ENCODE measurements at places on chromosomes 7 and 10.

DNA sequence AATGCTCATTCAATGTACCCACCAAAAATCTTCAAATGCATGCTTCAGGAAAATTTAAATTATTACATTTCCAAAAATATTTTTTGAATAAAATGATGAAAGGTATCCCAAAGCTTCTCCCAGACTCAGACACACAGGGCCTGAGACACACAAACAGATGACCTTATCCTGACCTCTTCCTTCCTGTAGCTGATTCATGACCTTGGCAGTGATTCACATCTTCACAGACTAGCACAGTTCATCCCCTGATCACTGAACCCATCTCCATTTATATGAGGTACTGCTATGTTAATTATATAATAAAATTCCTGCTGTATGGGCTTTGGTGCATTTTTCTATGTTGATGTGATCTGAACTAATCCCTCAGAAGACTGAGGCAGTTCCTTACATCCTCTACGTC, 265.0 kb upstream of the GLI3 start:
- DNase-seq = no peak

- no peak for DNase-seq
Observed at GRCh38 chr10:117476281-117476680, 66.3 kb upstream of the EMX2 start.

GRCh38 chr7:157097056-157097329, 41.7 kb upstream of the UBE3C start:
- DNase-seq = no peak

GRCh38 chr10:121610798-121611323, 12.6 kb upstream of the FGFR2 start:
- DNase-seq = no peak

DNA sequence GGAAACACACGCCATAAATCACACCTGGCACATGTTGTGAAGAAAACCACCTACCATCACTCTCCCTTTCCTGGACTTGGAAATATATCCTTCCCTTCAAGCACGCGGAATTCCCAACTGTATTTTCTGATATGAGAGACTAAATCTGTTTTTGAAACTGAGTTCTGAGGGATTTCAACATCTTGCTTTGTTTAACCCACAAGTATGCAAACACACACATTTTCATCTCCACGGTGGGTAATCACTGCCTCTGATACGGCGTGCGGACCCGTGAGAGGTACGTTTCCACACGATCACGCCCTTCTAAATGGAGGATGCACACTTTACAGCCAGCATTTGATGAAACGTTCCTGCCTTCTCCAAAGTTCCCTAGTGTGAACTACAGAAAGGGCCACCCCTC, 83.4 kb downstream of the ZRANB1 start:
- no peak for DNase-seq

- no peak for DNase-seq
Observed at GRCh38 chr10:71799112-71799511, 25.8 kb upstream of the VSIR start.

DNA sequence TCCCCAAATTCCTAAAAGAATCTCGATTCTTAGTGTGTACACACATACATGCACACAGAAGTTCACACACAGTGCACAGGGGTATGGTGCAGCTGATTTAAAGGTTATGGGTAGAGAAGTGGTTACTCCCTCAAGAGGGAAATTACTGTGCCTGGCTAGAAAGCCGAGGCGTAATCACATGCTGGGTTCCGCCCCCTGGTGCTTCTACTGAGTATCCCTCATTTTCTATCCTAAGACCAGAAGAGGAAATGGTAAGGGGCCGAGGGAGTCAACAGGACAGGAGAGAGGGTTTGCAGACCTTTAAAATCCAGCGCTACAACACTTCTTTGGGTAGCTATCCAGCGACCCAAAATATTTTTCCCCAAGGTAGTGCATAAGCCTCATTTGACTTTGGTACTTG, 147.3 kb upstream of the TMEM196 start:
- no peak for DNase-seq

GRCh38 chr7:113891828-113892227, 27.0 kb downstream of the PPP1R3A start:
- DNase-seq = no peak

GRCh38 chr7:19113855-19114550, 3.4 kb downstream of the TWIST1 start:
- DNase-seq = no peak

- no peak for DNase-seq
Observed at GRCh38 chr10:78863140-78863905, 205.4 kb upstream of the ZMIZ1 start.

DNA sequence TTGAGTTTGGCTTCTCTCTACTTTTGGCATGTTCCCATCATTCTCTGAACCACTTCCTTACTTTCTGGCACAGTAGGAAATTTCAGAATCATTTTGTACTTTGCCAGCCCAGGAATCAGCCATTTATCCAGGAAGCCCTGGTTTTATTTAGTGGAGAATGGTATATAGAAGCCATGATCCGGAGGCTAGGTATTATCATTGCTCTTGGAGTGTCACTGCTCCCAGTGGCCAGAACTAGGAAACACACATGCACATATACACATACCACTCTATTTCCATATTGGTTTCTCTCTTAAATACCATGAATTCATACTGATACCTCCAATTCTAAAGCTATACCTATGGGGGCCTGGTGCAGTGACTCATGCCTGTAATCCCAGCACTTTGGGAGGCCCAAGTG, 36.3 kb downstream of the SUFU start:
- no peak for DNase-seq

DNA sequence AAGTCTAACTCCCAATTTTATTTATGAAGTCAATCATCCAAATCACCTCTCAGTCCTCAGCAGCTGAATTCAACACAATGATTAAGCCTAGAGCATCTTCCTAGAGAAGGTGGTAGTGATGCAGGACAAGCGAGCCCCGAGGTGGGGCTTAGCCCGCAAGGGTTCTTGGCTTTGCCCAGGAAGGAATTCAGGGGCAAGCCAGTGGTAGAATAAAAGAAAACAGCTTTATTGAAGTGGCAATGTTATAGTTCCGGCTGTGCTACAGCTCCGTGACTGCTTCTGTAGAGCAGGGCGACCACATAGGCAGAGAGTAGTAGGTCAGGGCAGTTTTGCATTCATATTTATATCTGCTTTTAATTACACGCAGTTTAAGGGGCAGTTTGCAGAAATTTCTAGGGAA, 18.1 kb downstream of the IL2RA start:
- no peak for DNase-seq

DNA sequence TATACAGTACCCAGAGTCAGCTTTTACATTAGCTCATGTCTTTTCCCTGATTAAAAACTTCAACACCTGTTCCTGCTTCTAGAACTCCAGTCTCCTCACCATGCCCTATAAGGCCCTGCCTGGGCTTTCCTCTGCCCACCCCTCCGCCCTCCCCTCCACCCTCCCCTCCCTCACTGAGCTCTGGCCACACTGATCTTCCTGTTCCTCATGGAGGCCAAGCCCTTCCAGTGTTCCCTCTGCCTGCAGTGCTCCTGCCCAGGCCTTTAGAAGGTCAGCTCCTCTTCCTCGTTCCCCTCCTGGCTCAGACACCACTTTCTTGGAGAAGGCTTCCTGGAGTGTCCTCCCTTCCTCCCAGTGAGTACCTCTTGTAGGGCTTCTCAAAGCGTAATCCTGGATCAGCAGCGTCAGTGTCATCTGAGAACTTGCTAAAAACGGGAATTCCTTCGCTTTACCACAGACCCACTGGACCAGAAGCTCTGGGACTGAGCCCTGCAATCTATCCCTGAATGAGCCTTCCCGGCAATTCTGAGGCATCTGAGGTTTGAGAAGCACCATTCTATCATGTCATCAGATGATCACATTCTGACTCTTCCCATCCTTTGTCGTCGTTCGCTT, 3.7 kb downstream of the PDZD7 start:
- no peak for DNase-seq

GRCh38 chr7:111312966-111313365, 222.0 kb downstream of the LRRN3 start:
- DNase-seq = no peak

- DNase-seq = no peak
Observed at GRCh38 chr7:28176174-28176573, 4.4 kb downstream of the JAZF1 start.

GRCh38 chr10:30527623-30528428, 93.8 kb downstream of the MAP3K8 start:
- DNase-seq = no peak

DNA sequence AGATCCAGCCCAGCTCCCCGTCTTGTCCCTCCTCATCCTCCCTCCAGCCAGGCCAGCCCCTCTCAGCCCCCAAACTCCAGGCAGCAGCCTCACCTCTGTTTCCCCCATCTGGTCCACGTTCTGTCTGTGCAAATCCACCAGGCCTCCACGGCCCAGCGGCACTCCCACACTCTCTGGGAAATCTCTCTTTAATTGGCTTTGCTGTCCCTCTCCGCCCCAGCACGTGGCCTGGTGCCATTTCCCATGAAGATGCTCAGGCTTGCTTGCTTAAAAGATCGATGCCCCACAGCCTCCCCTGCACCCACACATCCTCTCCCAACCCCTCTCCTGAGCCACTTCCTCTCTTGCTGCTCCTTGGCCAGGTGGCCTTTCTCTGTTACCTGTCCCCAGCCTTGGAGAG, 39.3 kb downstream of the PRF1 start:
- no peak for DNase-seq

DNA sequence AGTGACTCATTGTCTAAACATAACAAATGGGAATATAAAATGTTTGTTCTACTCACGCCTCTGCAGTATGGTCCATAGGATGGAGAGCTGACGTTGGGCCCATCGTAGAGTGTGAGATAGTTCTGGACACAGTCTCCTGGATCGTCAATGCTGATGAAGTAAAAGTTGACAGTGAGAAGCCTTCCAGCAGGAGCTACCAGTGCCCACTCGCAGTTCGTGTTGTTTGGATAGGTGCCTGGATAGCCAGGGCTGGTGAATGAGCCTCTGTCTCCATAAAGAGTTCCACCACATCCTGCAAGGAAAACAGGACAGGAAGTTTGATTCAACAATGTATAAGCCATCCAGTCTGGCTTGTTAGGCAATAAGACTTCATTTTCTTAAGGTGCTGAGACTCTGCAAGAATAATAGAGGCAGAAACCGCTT, 79.6 kb downstream of the OR13A1 start:
- no peak for DNase-seq

DNA sequence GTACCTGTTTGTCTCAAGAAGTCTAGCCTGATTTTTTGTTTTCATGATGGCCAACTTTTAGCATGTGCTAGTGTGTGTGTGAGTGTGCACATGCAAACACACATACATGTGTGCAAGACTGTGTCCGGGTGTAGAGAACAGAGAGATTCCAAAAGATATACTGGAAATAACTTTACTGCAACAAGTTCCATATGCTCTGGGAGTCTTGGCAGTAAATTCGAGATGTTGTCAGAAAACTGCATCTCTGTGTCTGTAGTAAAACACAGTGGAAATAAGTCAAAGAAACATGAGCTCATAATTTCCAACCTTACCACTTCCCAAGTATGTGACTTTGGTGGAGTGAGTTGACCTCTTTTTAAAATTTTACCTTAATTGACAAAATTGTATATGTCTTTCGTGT, 950.8 kb upstream of the C7orf33 start:
- DNase-seq = no peak

DNA sequence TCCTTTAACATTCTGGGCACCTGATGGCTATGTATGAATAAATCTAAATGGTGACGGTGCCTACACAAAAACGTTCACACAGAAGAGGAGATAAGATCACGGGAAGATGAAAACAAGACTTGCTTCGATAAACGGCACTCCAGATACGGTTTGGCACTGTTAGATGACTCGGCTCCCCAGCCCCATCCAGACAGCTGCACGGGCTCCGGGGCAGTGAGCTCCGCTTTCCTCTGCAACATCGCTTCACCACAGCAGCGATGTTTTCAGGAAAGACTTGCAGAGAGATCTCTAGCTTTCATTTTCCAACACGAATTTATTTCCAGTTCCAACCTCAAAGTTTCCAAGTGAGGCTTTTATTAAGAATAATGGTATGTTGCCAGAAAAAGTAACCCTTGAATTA, 132.1 kb downstream of the KLF6 start:
- no peak for DNase-seq

- DNase-seq = no peak
Observed at GRCh38 chr10:120188950-120189349, 268.1 kb upstream of the PLPP4 start.

GRCh38 chr7:1103789-1104515, 16.0 kb downstream of the GPER1 start:
- no peak for DNase-seq

GRCh38 chr10:86580521-86580891, 58.9 kb upstream of the WAPL start:
- no peak for DNase-seq

DNA sequence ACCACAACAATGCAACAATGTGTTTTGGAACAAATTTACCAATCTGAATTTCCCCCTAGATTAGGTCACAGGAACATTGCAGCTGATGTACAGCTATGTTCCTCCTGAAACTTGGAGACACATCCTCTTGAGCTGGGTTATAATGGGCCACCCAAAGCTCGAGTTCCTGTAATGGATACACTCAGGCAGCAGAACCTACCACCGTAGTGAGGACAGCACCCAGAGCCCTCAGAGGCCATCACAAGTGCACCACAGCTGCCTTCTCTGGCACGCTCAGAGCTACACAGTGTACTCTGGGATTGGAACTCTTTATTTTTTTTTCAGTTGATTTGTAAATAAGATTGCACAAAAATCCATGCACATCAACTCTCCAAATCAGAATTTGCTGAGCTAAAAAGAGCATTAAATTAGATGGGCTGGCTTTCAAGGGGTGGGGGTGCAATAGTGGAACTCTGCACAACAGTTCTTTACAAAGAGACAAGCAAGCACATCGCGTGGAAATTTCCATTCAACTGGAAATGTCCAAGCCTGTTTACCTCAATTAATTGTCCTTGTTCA, 56.7 kb downstream of the EGFR start:
- DNase-seq = no peak

- no peak for DNase-seq
Observed at GRCh38 chr10:58897236-58897635, 279.2 kb upstream of the PHYHIPL start.

DNA sequence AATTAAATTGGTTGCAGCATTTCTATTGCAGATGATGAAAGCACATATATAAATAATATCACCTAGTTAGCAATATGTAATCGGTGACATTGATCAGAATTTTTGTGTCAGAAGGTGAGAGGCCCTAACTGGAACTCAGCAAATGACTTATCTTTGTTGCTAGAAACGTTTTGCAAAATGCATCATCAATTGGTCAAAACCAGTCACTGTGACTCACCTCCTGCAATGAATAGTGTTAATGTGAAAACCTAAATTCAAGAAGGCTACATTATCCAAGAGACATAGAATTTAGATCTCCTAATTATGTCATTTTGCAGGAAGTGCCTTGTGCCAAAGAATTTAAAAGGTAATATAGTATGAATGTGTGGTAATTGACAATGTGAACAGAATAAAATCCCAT, 9.8 kb upstream of the PNLIPRP3 start:
- no peak for DNase-seq

DNA sequence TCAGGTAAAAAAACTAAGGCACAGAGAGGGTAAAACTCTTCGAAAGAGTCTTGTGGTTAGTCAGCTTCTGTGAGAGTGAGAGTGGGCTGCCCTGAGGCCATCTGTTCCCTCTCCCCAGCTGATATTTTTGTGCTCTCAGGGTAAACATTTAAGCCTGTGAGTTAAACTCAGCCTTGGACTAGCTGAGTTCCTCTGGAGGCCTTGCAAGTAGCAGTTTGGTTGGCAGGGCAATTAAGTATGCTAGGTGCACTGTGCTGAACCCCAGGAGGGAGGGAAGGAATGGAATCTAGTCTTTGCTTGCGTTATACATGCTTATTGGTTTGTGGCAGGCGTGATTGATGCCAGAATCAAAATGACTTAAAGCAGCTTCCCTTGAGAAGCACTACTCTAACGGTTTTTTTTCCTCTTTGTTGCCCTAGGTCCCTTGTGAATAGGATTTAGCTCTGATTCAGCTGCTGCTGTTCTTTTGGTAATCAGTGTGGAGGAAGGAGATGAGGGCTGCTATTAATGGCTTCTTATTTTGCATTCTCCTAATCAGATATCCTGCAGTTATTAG, 140.2 kb downstream of the AUTS2 start:
- DNase-seq = no peak

Data from stimulated activated CD8-positive, alpha-beta memory T cell treated with anti-CD3 and anti-CD28 coated beads, Interleukin-4, amount 100 ng/mL, for 24 hours (primary cell).